Mammary epithelial cell (primary cell): ENCODE measurements at places on chromosomes 13 and 19. TPM values are rescaled to one million over a fixed set of nuclear protein-coding genes. Genes with fewer than 3 reads are reported as not detected.

GRCh38 chr19:19106056-19106551 lies 32.2 kb downstream of the TMEM161A start:
- no peak for DNase-seq

- DNase-seq: no peak
Measured at GRCh38 chr13:43008596-43008995, 14.8 kb upstream of the DNAJC15 start.

DNA sequence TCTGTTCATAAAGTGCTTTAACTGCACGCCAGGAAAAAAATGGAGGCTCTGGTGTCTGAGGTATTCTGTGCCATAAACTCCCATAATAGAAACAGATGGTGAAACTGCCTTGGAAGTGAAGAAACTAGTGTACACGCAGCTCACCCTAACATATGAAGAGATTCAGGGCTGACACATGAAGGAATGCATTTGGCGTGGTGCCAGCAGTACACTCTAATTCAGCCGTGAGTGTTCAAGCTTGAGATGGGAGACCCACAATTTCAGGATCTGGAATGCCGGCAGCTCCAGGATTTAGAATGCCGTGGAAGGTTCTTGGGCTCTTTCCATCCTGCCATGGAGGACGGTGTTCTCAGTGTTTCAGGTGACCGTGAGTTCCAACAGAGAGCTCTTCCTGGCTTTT lies 478.4 kb downstream of the TSHZ3 start:
- no peak for DNase-seq

- no peak for DNase-seq
Measured at GRCh38 chr13:24168979-24169378, 8.5 kb downstream of the SPATA13 start.

GRCh38 chr13:43737392-43737923 lies 49.3 kb downstream of the ENOX1 start:
- no peak for DNase-seq

GRCh38 chr13:67554286-67554685 lies 324.1 kb upstream of the PCDH9 start:
- DNase-seq: no peak

DNA sequence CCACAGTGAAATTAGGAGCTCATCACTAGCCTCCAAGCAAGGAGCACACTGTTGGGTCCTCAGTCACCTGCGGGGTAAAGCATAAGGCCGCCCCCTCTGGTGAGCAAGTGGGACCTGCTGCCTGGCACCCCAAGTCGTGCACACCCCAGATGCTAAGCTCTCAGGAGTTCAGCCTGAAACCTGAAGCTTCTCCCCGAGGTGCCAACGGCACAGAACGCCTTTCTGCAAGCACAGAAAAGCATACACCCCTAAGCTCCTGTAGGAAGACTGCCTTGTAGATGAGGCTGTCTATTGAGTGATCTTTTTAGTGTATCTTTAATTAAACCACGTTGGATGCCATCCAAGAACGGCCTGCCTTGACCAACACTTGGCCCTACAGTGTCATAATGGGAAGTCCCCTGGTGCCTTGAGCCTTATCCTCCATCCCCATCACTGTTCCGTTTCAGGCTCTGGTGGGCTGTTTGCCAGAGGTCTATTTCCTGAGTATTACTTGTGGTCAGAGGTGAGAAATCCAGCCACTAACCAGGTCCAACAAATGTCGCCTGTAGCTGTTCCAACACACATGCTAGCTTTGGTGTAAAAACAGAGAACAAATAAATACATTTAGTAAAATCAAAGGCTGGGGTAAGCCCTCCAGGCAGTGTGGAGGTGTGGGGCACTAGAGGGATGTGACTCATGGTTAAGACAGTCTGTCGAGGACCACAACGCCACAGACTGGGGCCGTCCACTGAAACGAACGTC lies 44.8 kb downstream of the C13orf42 start:
- DNase-seq: peak; percentile 71

DNA sequence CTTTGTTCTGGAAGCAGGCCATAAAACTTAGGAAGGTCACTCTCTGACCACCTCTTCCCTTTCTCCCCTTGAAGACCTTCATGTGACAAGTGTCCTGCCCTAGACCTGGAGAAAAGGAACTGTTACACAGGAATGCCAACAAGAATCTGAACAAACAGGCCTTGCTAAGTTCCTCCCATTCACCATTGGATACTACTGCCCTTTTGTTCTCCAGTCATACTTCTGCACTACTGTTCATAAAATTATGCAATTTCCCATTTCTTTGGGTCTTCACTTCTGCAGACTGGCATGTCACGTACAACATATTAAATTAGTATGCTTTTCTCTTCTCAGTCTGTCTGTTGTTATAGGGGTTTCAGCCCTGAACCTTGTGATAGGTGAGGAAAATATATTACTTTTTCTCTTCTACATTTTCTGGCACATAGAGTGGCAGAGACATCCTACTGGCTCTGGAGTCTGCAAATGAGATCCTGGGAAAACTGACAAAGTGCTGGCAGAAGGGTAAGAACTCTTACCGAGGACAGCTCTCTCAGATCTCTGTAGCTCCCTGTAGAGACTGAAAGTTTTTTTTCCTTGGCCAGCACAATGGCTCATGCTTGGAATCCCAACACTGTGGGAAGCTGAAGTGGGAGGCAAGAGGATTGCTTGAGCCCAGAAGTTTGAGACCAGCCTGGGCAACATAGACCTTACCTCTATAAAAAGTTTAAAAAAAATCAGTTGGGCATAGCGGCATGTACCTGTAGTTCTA lies 87.6 kb upstream of the SPRY2 start:
- no peak for DNase-seq

- no peak for DNase-seq
Measured at GRCh38 chr13:60398907-60399589, 2.0 kb downstream of the TDRD3 start.

GRCh38 chr13:26370553-26370952 lies 116.6 kb downstream of the CDK8 start:
- DNase-seq: no peak

GRCh38 chr19:14248578-14249011 lies 42.6 kb upstream of the ADGRL1 start:
- no peak for DNase-seq

- DNase-seq: no peak
Measured at GRCh38 chr19:2363419-2363818, 3.4 kb downstream of the TMPRSS9 start.

DNA sequence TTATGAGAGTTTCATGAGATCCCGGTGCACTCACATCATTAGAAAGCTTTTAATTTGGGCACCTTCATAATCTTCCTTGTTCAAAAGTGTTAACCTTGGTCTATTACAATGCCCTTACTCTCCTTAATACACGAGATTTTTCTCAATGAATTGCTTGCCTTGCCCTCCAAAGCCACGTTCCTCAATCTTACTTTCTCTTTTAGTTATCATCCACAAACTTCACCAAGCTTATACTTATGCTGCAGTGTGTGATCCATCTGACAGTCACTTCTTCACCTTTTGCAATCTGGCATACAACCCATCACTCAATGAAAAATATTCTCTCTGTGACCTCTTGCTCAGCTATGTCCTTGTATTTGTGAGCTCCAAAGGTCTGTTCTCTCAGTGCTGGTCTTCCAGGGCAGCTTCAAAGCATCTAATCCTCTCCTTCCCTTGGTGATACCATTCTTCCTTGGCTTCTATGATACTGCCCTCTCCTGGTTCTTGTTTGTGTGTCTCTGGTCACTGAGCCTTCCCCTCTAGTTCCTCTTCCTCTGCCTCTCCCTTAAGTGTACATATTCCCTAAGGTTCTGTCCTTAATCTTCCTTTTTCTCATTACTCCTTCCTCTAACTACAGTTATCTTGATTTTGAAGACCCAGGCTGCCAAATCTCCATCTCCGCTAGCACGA lies 202.2 kb upstream of the STARD13 start:
- DNase-seq: peak; percentile 38

DNA sequence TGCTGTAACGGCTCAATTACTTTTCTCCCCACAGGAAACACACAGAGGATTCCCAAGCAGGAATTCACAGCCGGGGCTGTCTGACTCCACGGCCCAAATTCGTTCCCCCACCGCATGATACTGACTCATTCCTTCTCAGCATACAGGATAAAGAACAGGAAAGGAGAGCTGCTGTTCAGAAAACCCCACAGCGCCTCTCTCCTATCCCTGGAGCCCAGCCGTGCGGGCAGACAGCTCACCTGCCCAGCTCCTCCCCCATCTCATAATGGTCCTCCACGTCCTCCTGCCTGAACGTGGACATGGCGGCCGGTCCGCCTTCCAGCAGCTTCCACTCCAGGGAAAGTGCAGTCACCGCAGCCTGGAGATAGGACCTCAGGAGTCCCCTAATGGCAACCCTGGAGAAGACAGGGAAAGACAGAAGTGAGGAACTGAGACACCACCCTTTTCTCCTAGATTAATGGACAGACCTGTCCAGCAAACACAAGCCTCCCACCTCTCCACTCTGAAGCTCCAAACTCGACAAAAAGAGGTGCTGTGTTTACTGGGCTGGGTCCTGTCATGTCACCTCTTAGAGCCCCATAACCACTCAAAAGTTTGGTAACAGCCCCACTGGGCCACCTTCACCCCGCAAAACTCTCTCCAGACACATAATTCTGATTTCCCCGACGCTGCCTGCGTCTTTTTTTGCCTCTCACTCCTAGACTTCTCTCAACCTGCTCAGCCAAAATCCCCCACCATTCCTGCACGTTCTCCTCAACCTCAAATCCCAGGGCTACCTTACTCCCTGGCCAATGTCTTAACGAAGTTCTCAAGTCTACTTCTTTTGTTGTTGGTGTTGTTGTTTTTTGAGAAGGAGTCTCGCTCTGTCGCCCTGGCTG lies 1.2 kb downstream of the DAPK3 start:
- peak; percentile 95 for DNase-seq

PBX4 gene
- 1.2 TPM for total RNA-seq

CBLC gene
- 76.7 TPM for total RNA-seq

NLRP7 gene
- total RNA-seq: not detected in 2 replicates

PRMT1 gene
- 173 TPM for total RNA-seq
